NCI-H446 (cell line): ENCODE measurements at places on chromosomes 2 and 18.
A peak's percentile ranks its signal among the peaks of the same experiment; 100 is the strongest.

DNA sequence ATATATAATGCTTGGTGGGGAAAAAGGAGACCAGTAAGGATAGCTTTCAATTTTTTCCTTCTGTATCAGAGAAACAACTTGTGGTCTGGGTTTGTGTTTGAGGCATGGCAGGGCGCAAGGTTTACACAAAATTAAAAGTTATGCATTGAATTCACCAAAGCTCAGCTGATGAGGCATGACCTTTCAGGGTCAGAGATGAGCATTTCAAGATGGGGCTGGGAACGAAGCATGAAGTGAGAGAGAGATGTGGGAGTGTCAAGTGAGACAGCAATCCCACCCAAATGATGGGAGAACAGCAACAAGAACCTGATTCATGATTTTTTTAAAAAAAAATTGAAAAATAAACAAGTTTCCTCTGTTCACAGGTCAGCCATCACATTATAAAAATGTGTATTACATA lies 4.9 kb downstream of the GPR55 start:
- no peak for DNase-seq

DNA sequence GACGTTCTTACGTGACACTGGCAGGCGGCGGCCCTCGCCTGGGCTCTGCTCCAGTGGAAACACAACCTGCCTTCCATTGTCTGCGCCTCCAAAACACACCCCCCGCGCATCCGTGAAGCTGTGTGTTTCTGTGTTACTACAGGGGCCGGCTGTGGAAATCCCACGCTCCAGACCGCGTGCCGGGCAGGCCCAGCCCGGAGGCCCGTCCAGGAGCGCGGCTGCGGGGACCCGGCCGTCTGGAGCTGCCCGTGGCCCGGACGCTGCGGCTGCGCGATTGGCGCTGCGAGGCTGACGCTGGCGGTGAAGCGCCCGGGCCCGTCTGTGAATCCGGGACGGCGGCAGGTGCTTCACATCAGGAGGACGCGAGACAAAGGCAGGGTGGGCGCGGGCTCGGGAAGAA lies 670.3 kb upstream of the SALL3 start:
- DNase-seq, result no peak

DNA sequence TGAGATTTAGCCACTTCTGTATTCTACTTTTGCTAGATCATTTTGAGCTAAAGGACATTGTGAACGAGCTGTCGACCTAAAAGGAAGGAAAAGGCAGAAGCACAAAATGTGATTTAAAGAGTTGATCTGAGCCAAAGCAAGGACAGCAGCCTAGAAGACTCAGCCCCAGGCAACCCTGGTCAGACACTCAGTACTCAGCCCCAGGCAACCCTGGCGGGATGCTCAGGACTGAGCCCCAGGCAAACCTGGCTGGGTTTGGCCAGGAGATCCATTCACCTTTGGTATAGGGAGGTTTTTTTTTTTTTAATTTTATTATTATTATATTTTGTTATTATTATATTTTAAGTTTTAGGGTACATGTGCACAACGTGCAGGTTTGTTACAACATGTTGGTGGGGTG lies 34.3 kb upstream of the PXDN start:
- no peak for DNase-seq

- no peak for DNase-seq
Observed at GRCh38 chr2:81976998-81977397, 1672.4 kb upstream of the LRRTM1 start.

GRCh38 chr2:175371378-175371777 lies 189.9 kb upstream of the ATP5MC3 start:
- DNase-seq, result no peak

- no peak for DNase-seq
Observed at GRCh38 chr2:153101187-153101586, 377.4 kb downstream of the RPRM start.

DNA sequence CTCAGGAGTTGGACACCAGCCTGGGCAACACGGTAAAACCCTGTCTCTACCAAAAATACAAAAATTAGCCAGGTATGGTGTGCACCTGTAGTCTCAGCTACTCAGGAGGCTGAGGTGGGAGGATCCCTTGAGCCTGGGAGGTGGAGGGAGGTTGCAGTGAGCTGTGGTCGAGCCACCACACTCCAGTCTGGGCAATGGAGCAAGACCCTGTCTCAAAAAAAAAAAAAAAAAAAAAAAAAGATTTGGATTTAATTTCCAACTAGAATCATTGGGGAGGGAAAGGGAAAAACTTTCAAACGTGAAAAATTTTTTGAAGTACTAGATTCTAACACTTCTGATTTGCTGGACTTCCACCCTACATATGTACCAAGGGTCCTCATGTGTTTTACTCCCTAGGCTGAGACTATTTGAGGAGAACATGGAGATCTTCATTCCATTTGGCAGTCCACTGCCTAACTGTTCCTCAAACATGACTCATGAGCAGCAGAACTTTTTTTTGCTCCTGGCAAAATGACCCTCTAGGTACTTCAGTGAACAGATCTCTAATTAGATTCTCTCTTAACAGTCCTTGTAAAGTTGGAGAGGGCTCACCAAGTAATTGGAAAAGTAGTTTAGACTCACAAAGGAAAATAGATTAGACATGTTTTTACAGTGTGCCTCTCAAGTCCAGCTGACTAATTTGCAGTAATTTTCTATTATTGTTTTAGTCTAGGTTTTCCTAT lies 267.6 kb downstream of the METTL4 start:
- no peak for DNase-seq

DNA sequence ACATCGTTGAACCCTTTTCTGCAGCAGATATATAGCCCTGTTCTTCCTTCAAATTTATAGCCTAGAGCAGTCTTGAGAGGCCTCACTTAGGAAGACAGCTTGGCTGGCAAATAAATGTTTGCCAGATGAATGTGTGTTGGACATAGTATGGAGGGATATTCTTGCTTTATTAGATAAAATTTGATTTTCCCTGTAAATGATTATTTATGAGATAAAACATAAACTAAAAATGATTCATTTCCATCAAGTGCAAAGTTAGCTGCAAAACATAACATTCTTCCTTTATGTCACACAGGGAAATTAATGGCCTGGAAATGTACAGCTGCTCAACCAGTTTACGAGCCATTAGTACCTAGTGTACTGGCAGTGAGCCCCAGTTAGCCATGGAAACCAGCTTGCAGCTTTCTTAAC lies 82.5 kb downstream of the LIMS1 start:
- DNase-seq, result peak; percentile 89

DNA sequence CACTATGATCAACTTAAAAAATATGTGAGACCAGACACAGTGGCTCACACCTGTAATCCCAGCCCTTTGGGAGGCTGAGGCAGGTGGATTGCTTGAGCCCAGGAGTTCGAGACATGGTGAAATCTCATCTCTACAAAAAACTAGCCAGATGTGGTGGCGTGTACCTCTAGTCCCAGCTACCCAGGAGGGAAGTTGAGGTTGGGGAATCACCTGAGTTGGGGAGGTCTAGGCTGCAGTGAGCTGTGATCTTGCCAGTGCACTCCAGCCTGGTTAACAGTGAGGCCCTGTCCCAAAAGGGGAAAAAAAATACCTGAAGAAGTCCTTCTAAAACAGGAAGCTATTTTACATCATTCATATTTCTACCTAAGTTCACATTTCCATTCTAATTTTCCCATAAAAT lies 144.0 kb downstream of the EML6 start:
- no peak for DNase-seq

- no peak for DNase-seq
Observed at GRCh38 chr2:9179572-9180201, 26.9 kb upstream of the ASAP2 start.

- DNase-seq, result no peak
Observed at GRCh38 chr18:23406271-23406787, 46.8 kb upstream of the RIOK3 start.

- DNase-seq, result no peak
Observed at GRCh38 chr2:234254783-234255521, 204.4 kb downstream of the SPP2 start.

DNA sequence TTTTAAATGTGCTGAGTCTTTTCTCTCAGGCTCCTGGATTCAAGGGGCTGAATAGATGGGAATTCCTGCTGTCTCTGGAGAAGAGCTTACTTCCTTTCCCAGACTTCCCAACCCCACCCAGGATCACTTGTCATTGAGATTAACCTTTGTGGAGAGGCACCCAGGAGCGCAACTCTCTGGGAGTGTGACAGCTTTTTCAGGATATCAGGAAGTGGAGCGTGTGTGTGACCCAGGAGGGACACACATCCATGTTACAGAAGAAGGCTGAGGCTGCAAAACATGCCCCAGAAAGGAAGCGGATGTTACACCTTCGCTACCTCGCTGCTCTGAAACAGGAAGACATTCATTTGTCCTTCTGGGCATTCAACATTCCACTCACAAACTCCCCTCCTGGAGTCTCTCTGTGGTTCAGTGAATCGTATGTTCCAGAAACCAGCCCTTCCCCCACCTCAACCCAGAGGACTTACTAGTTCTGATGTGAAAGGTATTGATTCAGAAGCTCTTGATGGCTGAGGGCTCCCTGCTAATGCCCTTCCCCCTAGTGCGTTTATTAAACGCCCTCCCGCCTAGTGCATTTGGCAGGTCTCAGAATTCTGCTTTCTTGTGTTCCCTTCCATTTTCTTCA lies 523.9 kb downstream of the TNS1 start:
- no peak for DNase-seq

DNA sequence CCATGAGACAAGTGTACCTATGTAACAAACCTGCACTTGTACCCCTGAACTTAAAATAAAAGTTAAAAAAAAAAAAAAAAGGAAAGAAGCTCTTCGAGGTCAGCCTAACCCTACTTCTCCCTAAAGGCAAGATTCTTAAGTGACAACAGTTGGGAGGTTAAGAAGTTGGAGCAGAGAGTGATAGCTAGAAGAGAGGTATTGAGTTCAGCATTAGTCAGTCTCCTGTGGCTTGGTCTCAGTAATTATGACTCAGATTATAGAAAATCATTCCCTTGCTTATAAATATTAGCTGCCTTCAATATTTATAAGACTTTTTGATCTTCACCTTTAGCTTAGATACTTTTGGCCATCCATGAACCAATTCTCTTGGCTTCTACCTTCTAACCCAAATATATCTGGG lies 926.8 kb upstream of the SLC39A10 start:
- DNase-seq, result no peak
